ENCODE measurements at places on chromosomes 1 and 21.

GRCh38 chr1:2135441-2135841 lies 59.1 kb downstream of the FAAP20 start:
- DNase-seq = peak; percentile 79

- no peak for DNase-seq
These were observed at the start of gene KAZN for GRCh38 chr1:14598498-14599182. Gene KAZN (plus strand): TSS chr1:14598685.

- DNase-seq = no peak
These were observed 64.2 kb downstream of the ETS2 start for GRCh38 chr21:38869946-38870345.

GRCh38 chr1:227886993-227887696 lies 60.6 kb downstream of the WNT9A start:
- peak; percentile 23 for DNase-seq

- DNase-seq = no peak
These were observed 14.0 kb downstream of the SFPQ start for GRCh38 chr1:35178874-35179380.

DNA sequence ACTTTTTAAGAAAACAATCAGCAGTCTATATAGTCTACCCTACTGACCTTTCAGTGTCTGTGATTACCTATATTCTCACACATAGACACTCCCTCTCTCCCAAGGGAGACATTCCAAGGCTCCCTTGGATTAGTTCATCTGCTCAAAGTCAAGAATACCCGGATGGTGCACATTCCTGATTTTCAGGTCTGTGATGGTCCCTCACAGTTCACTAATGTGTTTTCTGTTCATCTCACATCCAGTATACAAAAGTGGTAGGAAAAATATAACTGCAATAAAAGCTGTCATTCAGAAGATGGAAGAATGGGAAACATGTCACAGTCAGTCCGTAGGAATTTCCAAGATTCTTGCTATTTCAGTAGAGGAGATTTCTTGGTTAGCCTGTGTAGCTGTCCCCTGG lies 224.1 kb upstream of the CACYBP start:
- DNase-seq = peak; percentile 33

- DNase-seq = no peak
These were observed 25.3 kb upstream of the ATP1A1 start for GRCh38 chr1:116347696-116348095.

- DNase-seq = peak; percentile 90
These were observed 3.0 kb upstream of the SDE2 start for GRCh38 chr1:226001963-226002666.

- DNase-seq = no peak
These were observed 16.2 kb upstream of the PPIE start for GRCh38 chr1:39722495-39722894.

- DNase-seq = no peak
These were observed 781 bp downstream of the PROX1 start for GRCh38 chr1:213988507-213989001.

DNA sequence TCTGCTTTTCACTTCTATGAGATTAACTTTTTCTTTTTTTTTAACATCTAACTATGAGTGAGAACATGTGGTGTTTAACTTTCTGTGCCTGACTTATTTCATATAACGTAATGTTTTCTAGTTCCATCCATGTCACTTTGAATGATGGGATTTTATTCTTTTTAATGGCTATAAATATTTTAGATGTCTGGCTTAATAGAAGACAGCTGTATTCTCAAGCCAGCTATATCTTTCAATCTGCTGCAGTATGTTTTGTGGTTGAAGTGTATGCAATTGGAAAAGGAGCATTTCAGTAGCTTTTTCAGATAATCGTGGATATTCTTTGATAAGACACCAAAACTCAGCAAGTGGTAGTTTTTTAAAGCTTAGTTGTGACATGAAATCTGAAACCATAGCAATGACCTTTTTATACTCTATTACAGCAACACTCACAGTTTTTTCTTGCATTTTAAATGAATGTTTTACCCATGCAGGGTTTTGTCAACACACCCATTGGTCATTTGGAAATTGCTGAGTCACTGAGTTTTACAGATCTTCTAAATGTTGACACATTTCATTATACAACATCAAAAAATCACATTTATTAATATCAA lies 5.7 kb upstream of the SVBP start:
- DNase-seq = peak; percentile 75

DNA sequence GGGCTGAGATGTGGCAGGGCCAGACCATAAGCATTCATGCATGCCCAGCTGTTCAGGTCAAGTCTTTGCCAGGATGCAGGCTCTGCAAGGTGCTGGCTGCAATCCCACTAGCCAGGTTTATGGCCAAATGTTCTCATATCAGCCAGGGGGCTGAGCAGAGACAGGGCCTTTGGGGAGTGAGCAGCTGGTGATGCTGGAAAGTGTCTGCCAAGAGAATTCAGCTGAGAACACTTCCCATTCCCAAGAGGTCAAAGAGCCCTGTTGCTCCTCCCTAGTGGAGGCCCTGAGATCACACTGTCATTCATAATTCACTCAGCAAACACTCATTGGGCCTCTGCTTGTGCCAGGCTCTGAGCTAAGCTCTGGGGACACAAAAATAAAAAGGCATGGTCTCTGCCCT lies 150.3 kb downstream of the DMRTA2 start:
- no peak for DNase-seq
